ENCODE measurements at places on chromosomes 7 and 10.

DNA sequence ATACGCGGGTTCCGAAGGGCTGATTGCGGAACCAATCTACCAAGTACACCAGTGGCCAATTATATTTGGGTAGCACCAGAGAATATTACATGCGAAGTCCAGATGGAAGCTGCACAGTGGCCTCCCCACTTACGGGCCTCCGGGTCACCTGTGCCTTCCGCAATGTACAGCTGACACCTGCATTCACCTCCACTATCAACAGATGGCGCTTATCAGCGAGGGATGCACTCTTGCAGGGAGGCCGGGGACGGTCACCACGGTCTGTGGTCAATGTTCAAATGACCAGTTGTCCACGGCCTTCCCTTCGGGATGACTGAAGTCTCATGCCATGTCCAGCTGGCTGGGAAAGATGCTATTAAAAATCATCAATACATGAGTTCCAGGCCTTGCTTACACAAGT is 47.6 kb downstream of the SLIT1 start:
- no peak for DNase-seq

DNA sequence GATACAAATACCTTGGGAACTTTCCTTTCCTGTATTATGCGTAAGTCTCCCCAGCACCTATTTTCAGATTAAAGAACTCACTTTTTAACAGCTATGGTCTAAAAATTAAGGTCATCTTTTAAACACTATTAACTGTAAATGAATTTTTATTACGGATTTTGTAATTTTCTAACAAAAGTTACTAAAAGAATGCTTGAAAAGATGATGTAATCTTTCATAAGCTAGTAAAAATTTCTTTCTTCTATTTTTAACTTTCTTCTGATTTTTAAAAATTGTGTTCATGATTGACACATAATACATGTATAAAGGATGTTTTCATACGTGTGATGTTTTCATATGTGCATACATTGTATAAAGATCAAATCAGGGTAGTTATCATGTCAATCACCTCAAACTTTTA is 291.2 kb upstream of the MBL2 start:
- DNase-seq, result no peak

- no peak for DNase-seq
Observed at GRCh38 chr7:151592868-151593486, 73.3 kb upstream of the RHEB start.

GRCh38 chr7:6480323-6480660 is 32.5 kb upstream of the DAGLB start:
- DNase-seq, result no peak

DNA sequence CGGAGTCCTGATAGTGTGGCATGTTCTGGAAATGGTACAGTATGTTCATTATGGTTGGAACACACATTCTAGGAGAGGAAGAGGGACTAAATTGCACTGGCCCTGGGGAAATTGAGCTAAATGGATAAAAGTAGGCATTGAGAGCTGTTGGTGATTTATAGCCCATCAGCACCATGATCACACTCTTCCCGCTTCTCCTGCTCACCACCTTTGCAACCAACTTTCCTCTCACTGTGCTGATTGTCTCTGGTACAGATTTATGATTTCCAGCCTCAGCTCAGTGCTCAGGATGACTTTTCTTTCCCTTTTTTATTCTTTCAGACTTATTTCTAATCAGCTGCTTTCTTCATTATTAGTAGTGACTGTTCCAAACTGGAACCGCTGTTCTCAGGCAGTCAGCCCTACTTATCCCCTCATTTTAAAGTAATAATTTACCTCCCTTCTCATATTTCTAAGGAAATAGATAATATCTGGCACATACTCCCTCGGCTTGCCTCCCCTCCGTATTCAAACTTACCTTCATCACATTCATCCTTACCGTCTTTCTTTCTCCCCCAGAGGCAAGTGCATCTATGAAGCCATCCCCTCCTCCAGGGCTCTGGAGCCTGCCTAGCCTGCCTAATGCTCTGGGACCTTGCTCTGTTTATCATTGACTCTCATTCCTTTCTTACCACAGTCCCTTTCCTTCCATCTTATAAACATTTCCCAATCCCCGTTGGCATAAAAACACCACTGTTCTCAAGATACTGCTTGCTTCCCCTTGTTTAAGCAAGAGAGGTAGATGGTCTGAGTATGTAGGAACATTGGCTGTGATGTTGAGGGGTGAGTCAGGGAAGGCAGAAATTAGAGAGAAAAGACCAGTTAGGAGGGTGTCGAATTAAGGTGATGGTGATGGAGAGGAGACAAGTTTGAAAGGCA is 51.6 kb upstream of the RPA3 start:
- DNase-seq, result no peak
